ENCODE measurements at places on chromosomes 7 and 10.

GRCh38 chr10:93461807-93462178 is 20.3 kb downstream of the MYOF start:
- DNase-seq: no peak

- no peak for DNase-seq
Measured at GRCh38 chr7:128829391-128830166, 627 bp upstream of the FLNC start.

DNA sequence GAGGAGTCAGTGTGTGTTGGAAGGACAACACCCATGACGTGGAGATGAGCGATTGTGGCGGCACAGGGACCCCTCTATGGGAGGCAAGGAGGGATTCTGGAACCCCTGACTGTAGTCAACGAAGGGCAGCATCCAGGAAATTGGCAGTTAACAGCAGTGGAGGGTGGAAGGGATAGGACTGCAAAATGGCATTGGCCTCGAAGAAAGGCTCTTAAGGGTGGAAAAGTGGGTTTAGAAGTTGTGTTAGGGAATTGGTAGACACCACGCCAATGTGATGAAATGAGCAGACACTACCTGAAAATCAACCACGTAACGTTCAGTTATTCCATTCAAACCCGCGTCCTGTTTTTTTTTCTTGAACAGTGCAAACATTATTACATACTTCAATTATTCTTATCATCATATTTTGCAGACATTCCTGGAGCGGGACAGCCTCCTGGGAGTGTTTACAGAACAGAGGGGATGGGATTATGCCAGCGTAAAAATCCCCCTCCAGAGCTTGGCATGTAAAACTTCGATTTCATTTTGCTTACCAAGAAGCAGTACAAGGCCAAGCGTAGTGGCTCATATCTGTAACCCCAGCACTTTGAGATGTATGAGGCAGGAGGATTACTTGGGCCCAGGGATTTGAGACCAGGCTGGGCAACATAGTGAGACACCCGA is 272.1 kb downstream of the WDR37 start:
- DNase-seq: no peak

DNA sequence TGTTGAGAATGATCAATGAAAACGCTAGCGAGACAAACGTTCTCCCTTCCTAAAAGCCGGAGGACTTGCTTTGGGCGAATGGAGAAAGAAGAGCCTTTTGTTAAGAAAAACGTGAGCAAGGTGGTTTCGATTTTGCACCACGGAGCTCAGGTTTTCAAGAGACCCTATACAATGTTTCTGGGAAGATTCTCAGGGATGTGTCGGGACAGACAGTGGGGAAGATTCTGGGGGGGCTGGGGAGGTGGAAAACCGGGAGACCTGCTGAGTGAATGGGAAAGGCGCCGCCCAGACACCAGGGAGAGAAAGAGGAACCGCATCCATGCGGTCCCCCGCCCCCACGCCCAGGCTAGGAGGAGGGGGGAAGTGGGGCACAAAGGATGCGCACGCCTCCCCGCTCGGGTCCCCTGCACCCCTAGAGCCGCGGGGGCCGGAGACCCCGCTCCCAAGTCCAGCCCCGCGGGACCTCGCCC is 745 bp downstream of the YWHAG start:
- peak; percentile 50 for DNase-seq

DNA sequence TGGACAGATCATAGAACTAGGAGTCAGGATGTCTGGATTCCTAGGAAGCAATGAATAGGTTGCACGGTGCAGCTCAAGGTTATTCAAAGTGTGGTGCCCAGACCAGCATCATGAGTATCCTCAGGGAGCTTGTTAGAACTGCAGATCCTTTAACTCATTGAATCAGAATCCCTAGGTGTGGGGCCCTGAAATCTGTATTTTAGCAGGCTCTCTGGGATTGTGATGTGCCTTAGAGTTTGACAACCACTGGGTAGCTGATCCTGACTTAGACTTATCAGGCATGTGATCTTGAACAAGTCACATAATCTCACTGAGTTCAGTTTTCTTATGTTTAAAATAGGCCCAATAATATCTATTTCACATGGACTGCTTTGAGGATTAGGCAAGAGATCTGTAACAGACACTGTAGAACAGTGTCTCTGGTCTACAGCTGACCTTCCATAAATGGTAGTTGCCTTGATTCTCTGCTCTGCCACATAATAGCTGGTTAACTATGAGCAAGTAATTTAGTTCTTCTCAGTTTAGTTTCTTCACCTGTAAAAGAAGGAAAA is 46.4 kb upstream of the ATRNL1 start:
- no peak for DNase-seq

- peak; percentile 10 for DNase-seq
Measured at GRCh38 chr10:16910793-16911164, 93.6 kb upstream of the RSU1 start.

GRCh38 chr10:86755740-86756510 is 494 bp upstream of the BMPR1A start:
- DNase-seq: peak; percentile 83

GRCh38 chr10:87668324-87669074 is 8.8 kb downstream of the PAPSS2 start:
- no peak for DNase-seq
